ENCODE measurements at places on chromosomes 5 and 9. TPM values are rescaled to one million over a fixed set of nuclear protein-coding genes. Genes with fewer than 3 reads are reported as not detected.

Gene PCDHB2
- total RNA-seq: 3.2 TPM

Gene UBTD2
- 48.8 TPM for total RNA-seq

Gene DAPK1
- 18.8 TPM for total RNA-seq

Gene DEPDC1B
- 3.6 TPM for total RNA-seq

Gene LHFPL2
- 61.3 TPM for total RNA-seq

Gene TLX3
- not detected for total RNA-seq

Gene CCNG1
- 342 TPM for total RNA-seq

Gene MLANA
- total RNA-seq: not detected

Gene IL3
- total RNA-seq: not detected

Gene TMEM161B
- 16.5 TPM for total RNA-seq

Gene ANKHD1
- total RNA-seq: 49.8 TPM

Gene CDKN2B
- total RNA-seq: 0.31 TPM

Data from muscle of leg (tissue), 16 donors.